Stimulated activated CD4-positive, alpha-beta T cell treated with anti-CD3 and anti-CD28 coated beads, Interleukin-4, amount 100 ng/mL, for 4 hours (primary cell): ENCODE measurements at places on chromosomes 6 and 20.
A peak's percentile ranks its signal among the peaks of the same experiment; 100 is the strongest.

DNA sequence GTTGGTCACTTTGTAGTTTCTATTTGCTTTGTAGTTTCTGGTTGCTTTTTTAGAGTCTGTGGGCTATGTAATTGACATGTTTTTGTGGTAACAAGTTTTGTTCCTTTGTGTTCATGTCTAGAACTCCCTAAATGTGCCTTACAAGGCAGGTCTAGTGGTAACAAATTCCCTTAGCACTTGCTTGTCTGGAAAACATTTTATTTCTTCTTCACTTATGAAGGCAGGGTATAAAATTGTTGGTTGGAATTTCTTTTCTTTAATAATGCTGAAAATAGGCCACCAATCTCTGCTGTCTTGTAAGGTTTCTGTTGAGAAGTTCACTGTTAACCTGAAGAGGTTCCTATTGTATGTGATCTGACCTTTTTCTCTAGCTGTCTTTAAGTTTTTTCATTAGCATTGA, 383.6 kb downstream of the EPHA7 start:
- DNase-seq: no peak

GRCh38 chr6:138824482-138825144, 28.7 kb downstream of the ECT2L start:
- DNase-seq: no peak

- DNase-seq: no peak
Measured at GRCh38 chr20:13771853-13772453, 12.8 kb downstream of the ESF1 start.

- DNase-seq: peak; percentile 89
Measured at GRCh38 chr20:31722257-31723068, at the start of gene BCL2L1. Gene BCL2L1 (minus strand): TSS chr20:31722868. CDS start chr20:31722218, 650 bp downstream.

DNA sequence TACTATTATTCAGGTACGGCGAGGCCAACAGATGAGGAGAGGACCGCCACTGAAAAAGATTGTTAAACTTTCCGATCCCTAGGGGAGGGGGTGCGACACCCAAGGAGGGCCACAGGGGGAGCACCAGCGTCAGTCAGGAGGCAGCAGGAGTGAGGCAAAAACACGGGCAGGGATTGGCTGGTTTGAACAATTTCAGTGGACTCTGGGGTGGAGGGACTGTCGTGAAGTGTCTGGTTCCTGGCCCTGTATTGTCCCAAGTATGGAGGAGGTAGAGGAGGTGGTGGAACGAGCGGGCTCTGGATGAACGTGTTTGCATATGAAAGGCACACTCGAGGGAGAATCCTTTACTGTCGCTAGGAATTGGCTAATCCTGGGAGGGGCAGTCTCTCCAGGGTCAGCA, 32.5 kb upstream of the MCUR1 start:
- no peak for DNase-seq

GRCh38 chr6:116144605-116145004, 18.7 kb upstream of the COL10A1 start:
- no peak for DNase-seq

- DNase-seq: peak; percentile 79
Measured at GRCh38 chr6:142946924-142947713, 2.1 kb upstream of the HIVEP2 start.

- no peak for DNase-seq
Measured at GRCh38 chr20:19497064-19497463, 261.0 kb upstream of the RIN2 start.

- DNase-seq: no peak
Measured at GRCh38 chr6:44820321-44820720, 432.8 kb downstream of the CDC5L start.

GRCh38 chr6:28277746-28278145, 3.6 kb upstream of the PGBD1 start:
- DNase-seq: no peak

GRCh38 chr6:108684771-108685329, 124.1 kb downstream of the FOXO3 start:
- DNase-seq: no peak

DNA sequence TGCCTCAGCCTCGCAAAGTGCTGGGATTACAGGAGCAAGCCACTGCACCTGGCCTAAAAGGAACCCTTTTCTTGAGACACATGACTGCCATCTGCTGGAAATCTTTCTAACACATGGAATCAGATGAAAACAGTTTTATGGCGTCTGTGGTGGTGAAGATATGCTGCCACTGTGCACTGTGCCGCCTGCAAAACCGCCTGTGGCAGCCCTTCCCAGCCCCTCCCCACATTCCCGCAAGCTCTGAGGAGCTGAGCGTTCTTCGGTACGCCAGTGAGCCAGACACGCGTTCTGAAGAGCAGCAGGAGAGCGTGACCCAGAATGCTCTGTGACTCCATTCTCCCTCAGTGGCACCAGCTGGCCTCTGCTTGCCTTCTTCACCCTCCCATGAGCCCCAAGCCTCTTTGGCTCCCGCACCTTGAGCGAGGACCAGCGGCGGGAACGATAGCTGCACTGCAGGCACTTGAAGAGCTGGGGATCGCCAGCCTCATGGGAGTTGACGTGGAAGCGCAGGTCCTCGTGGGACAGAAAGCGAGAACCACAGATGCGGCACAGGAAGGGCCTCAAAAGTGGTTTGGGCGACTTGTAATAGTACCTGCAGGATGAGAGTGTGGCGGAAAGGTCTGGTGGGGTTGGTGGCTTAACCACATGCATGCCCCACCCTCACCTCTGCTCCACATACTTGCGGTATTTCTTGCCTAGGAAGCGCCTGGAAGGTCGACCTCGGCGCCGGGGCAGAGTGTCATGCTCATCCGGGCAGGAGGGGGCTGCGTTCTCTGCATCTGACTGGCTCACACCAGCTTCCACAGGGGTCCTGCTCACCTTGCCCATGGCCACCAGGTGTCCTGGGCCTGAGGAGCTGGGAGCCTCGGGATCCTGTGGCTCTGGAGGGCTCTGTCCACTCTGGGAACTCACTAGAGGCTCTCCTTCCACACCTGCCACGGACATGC, 8.7 kb downstream of the ZNF335 start:
- DNase-seq: no peak

GRCh38 chr6:34302929-34303328, 54.1 kb upstream of the SMIM29 start:
- no peak for DNase-seq
